ENCODE measurements at places on chromosomes 3 and 15.

GRCh38 chr15:74127255-74127953 is 3.0 kb upstream of the ISLR2 start:
- DNase-seq = peak; percentile 88

DNA sequence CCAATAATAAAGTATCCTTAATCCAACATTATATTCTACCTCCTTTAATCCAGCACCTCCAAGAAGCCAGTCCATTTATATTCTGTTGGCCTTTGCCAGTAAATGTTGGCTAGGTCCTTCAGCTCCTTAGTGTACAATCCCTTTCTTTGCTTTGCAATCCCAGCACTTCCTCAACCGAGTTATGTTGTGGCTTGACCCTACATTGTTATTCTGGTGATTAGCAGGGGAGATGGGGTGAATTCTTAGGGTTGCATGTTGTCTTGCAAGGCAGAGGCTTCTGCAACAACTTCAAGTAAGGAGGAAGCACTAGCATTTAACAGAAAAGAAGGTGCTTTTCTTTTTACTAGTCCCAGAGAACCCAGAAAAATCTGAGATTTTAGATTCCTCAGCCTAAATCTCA is 127.2 kb downstream of the CD47 start:
- DNase-seq = no peak

DNA sequence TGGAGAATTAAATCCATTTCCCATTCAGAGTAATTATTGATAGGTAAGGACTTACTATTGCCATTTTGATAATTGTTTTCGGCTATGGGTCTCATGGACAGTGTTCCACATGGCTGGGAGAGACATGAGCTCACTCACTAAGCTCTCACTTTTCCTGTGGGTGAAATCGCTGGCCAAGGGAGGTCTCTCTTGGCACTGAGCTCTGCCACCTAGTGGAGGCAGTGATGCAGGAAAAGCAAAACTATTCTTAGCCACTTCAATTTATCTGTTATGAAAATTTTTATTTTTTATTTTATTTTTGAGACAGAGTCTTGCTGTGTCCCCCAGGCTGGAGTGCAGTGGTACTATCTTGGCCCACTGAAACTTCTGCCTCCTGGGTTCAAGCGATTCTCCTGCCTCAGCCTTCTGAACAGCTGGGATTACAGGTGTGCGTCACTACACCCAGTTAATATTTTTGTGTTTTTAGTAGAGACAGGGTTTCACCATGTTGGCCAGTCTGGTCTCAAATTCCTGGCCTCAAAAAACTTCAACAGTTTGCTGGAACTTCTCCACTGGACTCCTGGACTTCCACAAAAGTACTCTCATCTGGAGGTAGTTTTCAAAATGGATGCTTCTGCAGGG is 4.7 kb upstream of the RNF13 start:
- peak; percentile 59 for DNase-seq

DNA sequence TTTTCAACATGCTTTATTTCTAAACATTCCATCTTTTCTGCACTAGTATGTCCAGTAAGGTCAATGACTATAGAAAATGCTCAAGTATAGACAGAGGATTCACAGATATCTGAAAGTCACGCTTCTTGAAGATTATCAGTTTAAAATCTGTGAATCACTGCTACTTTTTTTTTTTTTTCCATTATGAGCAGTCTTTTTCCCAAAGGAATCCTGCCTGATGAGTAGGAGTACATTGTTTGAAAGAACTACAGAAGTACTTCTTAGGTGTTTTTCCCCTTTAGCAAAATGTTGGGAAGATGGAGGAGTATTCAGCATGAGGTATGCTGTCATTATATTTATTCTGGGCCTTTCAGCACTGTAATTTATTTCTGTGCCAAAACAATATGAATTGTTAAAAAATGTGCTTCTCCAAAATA is 266.2 kb downstream of the NLGN1 start:
- DNase-seq = no peak

GRCh38 chr3:47042231-47042791 is 62.8 kb downstream of the NBEAL2 start:
- DNase-seq = no peak

DNA sequence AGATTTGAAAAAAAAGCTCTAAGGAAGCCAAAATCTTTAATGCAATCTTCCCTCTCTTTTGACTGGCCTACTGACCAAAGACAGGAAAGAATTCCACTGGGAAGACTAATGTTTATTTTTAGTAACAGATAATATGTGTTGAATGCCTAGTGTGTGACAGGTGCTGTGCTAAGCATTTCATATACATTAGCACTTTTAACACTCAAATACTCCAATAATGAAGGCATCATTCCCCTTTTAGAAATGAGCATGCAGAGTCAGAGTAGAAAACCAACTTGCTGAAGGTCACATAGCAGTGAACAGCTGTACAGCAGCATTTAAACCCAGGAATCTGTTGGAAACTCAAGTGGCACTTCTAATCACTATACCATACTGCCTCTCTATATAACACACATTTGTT is 170.6 kb downstream of the MINAR1 start:
- no peak for DNase-seq

- no peak for DNase-seq
These were observed 88.3 kb upstream of the PPIB start for GRCh38 chr15:64251121-64251520.

- peak; percentile 46 for DNase-seq
These were observed 679 bp upstream of the MYD88 start for GRCh38 chr3:38137615-38138348.

DNA sequence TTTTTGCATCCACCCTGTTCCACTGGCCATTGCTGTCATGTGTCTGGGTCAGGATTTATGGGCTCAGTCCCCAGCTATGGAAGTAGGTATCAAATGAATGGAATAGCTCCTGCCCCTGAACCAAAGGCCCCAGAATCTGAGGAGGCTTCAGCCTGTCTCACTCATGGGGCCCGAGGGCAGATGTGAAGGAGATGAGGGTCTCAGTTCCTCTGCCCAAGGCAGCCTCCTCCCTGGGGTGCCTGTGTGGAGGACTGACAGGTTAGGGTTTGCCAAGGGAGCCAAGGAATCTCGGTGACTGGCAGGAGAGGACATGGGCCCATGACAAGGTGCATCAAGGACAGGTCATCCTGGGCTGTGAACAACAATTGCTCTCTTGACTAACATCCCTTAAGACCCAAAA is 70.4 kb downstream of the CPN2 start:
- no peak for DNase-seq

DNA sequence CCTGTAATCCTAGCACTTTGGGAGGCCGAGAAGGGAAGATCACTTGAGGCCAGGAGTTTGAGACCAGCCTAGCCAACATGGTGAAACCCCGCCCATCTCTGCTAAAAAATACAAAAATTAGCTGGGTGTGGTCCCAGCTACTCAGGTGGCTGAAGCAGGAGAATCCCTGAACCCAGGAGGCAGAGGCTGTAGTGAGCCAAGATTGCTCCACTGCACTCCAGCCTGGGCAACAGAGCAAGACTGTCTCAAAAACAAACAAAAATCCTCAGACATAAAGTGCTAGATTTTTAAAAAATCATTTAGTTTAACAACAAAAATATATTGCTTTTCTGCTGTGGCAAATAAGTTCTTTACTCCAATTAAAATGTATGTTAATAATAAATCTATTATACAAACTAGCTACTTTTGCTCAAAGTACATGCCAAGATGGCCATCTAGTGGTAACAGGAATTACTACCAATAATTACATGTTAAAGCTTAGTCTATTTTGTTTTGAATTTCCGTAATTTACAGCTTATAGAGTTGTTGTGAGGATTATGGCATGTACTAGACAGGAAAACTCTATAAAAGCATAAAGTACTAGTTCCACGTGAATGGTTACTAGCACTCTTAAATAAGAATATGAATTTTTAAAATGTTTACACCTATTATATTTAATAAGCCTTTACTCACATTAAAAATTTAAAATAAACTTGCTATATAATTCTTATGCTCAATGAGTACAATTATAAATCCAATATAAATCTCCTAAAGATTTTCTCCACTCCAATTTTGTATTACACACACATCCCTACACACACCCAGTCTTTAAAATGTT is 39.0 kb downstream of the GABPB1 start:
- no peak for DNase-seq

GRCh38 chr3:196344663-196345062 is 6.5 kb upstream of the TM4SF19 start:
- no peak for DNase-seq

- DNase-seq = no peak
These were observed 44.8 kb downstream of the ST8SIA2 start for GRCh38 chr15:92438471-92438870.

DNA sequence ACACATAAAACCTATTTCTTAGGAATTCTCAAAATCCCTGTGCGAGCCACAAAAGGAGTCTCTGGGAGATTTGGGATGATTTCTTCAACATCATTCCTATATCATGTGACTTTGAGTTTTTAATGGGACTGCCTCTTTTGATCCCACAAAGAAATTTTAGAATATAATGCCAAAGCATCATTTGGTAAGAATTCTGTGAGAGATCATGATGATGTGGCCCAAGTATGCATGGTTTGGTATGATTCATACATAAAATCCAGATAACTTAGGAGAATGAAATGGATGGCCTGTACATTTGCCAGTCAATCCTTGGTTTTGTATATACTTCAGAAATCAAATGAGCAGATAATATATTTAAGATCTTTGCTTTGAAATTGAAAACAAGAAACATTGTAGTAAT is 61.3 kb downstream of the UBE2E2 start:
- DNase-seq = no peak

DNA sequence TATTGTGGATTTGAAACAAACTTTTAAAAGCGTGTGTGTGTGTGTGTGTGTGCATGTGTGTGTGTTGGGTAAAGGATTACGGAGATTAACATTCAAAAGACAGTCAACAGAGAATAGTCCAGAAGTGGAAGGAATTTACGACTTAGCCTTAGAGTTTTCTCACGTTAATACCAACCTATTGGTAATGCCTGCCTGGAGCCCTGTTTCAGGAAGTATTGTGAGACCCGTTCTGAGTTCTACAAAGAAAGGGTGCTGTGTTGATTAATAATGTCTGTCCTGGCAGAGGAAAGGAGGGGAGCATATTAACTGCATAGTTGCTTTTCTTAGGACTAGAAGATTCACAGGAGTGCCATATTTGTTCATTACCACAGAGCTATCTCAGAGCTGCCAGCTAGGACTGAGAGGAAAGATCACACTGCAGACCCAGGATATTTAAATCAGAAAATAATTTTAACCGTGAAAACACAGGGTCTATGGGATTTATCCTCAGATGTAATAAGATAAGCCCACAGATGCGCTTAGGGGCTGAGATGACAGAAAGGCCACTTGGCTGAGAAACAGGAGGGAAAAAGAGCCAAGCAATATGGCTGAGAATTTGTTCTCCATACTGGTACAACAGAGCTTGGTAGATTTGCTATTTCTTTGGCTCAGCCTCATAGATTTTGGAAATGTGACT is 40.5 kb upstream of the FRMD4B start:
- no peak for DNase-seq

GRCh38 chr15:65055201-65055870 is 10.1 kb downstream of the SLC51B start:
- no peak for DNase-seq

- DNase-seq = no peak
These were observed 80.8 kb downstream of the KCNH8 start for GRCh38 chr3:19229086-19229485.

DNA sequence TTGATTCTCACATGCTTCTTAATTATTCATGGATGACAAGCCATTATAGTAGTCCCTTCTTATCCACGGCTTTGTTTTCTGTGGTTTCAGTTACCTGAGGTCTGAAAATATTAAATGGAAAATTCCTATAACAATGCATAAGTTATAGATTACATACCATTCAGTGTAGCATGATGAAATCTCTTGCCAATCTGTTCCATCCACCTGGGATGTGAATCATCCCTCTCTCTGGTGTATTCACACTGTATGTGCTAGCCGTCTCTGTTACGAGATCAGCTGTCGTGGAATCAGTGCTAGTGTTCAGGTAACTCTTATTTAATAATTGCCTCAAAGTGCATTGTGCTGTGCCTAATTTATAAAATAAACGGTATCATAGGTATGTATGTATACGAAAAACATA is 5.2 kb downstream of the WDR5B start:
- no peak for DNase-seq

GRCh38 chr3:9749296-9749644 is 482 bp upstream of the OGG1 start:
- no peak for DNase-seq

- no peak for DNase-seq
These were observed 32.3 kb upstream of the SLC6A1 start for GRCh38 chr3:10960255-10960654.

DNA sequence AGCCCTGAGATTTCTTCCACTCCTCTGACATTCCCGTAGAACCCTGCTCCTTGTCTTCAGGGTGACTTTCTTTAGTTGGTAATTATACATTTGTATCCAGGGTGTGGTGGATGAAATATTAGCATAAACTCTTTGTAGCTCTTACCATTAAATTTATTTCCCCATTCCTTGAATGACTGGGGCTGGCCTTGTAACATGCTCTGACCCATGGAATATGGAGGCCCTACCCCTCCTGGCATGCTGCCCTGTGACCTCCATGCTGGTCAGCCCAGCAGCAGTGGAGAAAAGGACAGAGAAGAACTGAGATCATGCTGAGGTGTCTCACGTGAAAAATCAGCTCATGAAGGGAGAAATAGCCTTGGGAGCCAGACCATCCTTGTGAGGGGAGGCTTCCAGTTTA is 96.1 kb upstream of the PROK2 start:
- no peak for DNase-seq

- no peak for DNase-seq
These were observed 419.4 kb upstream of the ADAMTS9 start for GRCh38 chr3:65107174-65107573.

DNA sequence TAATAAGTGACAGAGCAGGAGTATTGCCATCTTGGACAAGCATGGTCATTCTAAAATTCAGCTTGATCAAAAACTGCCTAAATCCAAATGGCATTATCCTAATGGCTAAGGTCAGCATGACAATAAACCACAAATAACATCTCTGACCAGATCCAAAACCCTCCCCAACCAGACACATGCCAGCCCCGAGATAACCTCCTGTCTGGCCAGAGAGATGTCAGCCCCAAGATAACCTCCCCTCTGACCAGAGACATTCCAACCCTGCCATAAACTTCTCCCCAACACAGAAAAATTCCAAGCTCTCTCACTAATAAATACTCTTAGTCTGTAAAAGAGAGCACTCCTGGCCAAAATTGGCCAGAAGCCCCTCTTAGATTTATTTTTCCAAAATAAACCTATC is 470.5 kb upstream of the UBE2E2 start:
- DNase-seq = no peak

- no peak for DNase-seq
These were observed 43.1 kb downstream of the BTLA start for GRCh38 chr3:112456147-112456546.
